ENCODE measurements at places on chromosomes 16 and 17.

DNA sequence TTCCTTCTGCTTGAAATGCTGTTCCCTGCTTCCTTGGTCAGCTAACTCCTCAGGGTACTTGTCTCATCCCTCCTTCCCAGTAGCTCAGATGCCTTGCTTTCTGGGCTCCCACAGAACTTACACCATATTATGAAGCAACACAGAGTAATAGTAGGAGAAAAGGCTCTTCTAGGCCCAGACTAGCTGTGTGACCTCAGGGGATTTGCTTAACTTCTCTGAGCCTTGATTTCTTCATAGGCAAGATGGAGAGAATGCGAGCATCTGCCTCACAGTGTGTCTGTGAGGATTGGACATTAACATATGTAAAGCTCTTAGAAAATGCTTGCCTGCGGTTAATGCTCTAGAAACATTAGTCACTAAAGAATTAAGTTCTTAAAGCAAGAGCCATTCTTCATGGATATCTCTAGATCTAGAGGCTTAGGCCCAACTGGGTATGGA, 22.3 kb upstream of the PECAM1 start:
- peak; percentile 47 for DNase-seq

- DNase-seq, result no peak
These were observed 10.2 kb downstream of the MEIOB start for GRCh38 chr16:1861730-1862129.

GRCh38 chr17:28744972-28745785, 1.4 kb downstream of the TRAF4 start:
- DNase-seq, result peak; percentile 51

- DNase-seq, result no peak
These were observed 29.4 kb downstream of the CNTROB start for GRCh38 chr17:7961421-7961820.

GRCh38 chr17:21204935-21205334, 9.0 kb downstream of the TMEM11 start:
- no peak for DNase-seq

DNA sequence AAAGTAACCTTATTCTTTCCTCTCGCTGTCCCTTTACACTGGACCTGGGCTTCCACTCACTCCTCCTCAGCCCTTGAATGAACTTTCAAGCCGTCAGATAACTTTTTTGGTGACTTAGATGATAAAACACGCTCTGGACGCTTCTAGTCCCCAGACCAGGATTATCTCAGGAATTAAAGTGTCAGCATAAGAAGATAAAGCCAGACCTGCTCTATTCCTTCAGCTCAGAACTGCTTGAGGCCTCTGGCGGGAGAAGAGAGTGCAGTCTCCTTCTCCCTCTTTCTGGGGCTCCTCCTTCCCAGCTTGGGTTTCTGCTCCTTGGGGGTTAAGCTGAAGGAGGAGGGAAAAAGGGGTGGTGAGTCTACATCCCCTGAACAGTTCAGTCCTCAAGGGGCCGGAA, 6.6 kb downstream of the LPO start:
- DNase-seq, result no peak

GRCh38 chr16:23803591-23804123, 32.1 kb upstream of the PRKCB start:
- peak; percentile 6 for DNase-seq

- no peak for DNase-seq
These were observed 40.7 kb upstream of the GPR139 start for GRCh38 chr16:20114356-20114755.

GRCh38 chr17:36469733-36470132, 16.7 kb upstream of the ZNHIT3 start:
- DNase-seq, result no peak

Measured in fibroblast of lung (primary cell).